ENCODE measurements at places on chromosomes 3 and 15.

DNA sequence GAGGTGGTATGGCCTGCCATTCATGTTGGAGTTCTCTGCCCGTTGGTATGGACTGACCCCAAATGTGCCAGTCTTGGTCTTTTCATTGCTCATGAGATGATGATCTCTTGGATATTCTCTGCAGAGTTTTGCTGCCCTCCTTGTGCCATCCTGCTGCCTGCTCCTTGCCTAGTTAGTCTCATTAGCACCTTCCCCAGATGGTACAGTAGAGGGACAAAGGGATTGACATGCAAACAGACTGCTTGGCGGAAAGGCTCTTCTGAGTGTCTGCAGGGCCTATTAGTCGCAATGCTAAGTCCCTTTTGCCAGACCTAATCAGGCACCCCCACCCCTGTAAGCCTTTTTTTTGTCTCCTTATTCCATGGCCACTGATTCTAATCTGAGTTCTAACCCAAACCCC, 90.6 kb downstream of the ARNT2 start:
- no peak for DNase-seq

- no peak for DNase-seq
Observed at GRCh38 chr3:159429702-159430101, 558.9 kb upstream of the IL12A start.

DNA sequence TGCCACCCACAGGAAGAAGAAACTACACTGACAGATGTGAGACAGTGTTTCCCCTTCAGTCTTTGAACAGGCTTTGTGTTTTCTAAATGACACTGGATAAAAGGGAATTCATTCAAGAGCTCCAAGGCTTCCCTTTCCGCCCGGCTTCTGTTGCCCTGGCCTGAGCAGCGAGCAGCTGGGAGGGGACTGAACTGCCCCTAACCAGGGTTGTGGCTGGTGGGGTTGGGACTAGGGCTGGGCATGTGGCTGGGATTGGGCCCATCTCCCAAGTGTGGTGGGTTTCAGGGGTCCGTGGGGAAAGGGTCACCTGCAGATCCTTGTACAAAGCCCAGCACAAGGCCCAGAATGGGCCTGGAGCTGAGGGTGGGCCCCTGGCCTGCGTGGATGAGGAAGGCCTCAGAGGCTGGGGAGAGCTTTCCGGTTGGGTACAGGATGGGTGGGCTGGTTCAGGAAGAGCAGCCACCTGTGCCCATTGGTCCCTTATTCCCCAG, 10.4 kb downstream of the VILL start:
- DNase-seq, result no peak

DNA sequence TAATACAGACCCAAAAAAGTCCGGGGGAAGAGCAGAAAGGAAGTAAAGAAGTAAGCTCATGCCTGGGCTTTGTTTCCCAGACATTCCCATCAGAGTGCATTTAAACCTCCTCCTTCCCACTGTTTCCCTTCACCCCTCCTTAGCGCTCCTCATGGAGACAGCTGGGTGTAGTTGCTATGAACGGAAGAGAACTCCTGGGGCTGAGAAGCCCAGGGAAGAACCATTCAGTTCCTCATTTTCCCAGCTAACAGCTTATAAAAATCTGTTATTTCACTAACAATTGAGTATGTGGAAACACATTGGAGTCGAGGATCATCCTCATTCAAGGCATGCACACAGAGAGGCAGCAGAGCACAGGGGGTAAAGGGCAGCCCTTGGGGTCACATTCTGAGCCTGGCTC, 299.3 kb downstream of the SHQ1 start:
- DNase-seq, result no peak

DNA sequence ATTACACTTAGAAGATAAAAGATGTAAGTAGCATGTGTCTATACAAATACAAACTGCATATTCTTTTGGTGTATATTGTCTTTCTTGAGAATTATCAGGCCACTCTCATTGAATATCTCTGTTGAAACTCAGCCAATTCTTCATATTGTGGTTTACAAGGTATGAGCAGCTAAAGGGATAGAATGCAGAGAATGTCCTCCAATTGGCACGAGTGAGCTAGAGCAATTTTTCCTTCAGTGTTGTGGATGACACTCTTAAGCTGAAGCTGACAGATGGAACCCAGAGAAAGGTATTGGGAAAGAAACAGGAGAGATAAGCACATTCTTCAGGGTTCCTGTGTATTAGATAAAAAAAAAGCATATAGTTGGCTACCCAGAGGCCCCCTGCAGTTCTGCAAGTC, 453.1 kb downstream of the EPHA3 start:
- DNase-seq, result no peak

GRCh38 chr15:39554746-39555387, 26.0 kb upstream of the THBS1 start:
- no peak for DNase-seq

DNA sequence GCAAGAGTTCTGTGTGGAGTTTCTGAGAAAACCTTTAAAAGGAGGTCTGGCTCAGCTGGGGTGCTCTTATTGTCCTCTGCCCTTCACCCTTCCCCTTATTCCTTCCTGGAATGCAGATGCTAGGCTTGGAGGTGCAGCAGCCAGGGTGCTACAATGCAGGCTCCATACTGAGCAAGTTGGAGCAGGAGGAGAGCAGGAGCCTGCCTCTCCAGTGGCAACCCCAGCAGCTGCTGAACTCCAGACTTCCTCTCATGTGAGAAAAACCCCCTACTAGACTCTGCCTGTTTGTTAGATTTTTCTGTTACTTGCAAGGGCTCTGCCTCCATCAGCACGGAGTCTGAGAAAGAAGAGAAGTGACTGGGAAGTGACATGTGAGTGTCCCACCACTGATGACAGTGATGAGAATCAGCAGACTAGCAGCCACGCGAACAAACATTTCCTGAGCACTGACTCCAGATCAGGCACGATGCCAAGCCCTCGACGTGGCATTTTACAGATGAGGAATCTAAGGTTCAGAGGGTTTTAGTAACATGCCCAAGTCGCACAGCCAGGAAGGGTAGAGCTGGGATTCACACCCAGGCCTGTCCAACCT, 16.1 kb upstream of the RARRES1 start:
- no peak for DNase-seq

DNA sequence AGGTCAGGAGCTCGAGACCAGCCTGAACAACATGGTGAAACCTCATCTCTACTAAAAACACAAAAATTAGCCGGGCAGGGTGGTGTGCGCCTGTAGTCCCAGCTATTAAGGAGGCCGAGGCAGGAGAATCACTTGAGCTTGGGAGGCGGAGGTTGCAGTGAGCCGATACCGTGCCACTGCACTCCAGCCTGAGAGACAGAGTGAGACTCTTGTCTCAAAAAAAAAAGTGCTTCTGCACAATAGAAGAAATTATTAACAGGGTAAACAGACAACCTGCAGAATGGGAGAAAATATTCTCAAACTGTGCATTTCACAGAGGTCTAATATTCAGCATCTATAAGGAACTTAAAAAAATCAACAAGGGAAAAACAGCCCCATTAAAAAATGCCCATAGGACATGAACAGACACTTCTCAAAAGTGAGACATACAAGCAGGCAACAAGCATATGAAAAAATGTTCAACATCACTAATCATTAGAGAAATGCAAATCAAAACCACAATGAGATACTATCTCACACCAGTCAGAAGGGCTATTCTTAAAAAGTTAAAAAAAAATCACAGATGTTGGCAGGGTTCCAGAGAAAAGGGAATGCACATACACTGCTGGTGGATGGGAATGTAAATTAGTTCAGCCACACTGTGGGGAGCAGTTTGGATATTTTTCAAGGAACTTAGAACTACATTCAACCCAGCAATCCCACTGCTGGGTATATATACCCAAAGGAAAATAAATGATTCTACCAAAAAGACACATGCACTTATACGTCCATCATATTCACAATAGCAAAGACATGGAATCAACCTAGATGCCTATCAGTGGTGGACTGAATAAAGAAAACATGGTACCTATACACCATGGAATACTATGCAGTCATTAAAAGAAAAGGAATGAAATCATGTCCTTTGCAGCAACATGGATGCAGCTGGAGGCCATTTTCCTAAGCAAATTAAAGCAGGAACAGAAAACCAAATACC, 75.5 kb downstream of the MSL2 start:
- DNase-seq, result no peak

GRCh38 chr3:45635475-45636256, 41.1 kb downstream of the LIMD1 start:
- DNase-seq, result no peak

GRCh38 chr15:57697588-57697987, 8.9 kb upstream of the POLR2M start:
- no peak for DNase-seq

DNA sequence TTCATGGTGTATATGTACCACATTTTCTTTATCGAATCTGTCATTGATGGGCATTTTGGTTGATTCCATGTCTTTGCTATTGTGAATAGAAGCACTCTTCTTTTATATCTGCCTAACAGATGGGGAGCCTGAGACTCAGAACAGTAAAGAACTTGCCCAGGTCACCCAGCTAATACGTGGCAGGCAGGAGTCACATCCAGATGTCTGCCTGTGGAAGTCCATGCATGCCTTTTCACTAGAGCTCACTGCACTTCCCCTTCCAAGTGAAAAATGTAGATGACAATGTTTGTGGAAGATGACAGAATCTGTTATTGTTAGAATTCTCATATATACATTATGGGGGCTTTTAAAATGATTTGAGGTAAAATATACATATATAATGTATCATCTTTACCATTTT, 165.0 kb downstream of the PDZRN3 start:
- DNase-seq, result no peak

DNA sequence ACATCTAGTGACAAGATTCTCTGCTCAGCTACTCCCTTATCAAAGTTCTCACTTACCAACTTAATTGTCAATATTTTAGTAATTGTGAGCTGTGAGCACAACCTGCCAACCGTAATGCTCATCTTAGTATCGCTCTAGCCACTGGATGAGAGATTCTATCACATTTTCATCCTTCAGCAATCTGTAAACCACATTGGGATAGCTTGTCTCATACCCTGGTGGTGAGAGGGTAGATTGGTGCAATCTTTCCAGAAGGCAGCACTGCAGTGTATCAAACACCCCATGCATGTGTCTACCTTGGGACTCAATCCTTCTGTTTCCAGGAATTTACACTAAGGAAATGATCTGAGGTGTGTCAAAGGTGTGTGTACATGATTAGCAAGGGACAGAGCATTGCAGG, 18.9 kb upstream of the ATP8B4 start:
- no peak for DNase-seq

DNA sequence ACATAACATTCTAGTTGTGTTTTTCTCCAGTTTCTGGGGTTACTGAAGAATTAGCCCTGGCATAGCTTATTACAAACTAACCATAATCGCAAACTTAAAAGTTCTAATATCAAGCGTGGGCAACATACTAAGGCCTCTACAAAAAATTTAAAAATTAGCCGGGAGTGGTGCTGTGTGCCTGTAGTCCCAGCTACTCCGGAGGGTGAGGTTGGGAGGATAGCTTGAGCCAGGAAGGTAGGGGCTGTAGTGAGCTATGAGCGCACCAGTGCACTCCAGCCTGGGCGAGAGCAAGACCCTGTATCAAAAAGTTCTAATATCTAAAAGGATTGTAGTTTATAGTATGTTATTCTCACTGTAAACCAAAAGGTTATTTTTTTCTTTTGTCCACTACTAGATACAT, 1.1 kb downstream of the OIP5 start:
- DNase-seq, result no peak

GRCh38 chr3:62065985-62066693, 307.2 kb downstream of the FEZF2 start:
- DNase-seq, result no peak

GRCh38 chr3:11084098-11084497, 70.2 kb upstream of the HRH1 start:
- no peak for DNase-seq

- DNase-seq, result no peak
Observed at GRCh38 chr3:32780735-32781210, 37.0 kb upstream of the TRIM71 start.

GRCh38 chr3:32959371-32959770, 7.9 kb downstream of the CCR4 start:
- no peak for DNase-seq

DNA sequence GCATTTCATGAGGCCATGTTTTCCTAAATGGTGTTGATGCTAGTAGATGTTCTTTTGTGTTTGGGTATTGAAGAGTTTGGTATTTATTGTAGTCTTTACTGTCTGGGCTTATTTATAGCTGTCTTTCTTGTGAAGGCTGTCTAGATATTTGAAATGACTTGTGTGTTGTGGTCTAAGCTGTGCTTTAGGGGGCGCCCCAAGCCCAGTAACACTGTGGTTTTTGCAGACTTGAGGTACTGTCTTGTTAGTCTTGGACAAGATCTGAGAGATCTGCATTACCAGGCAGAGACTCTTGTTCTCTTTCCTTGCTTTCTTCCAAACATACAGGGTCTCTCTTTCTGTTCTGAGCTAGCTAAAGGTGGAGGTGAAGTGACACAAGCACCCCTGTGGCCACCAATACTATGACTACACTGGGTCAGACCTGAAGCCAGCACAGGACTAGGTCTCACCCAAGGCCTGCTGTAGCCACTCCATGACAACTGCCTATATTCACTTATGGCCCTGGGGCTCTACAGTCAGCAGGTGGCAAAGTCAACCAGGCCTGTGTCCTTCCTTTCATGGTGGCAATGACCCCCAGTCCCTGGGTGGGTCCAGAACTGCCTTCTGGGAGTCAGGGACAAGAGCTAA, 152.1 kb upstream of the TBC1D5 start:
- DNase-seq, result no peak

GRCh38 chr15:65623103-65623502, 1.4 kb downstream of the SLC24A1 start:
- DNase-seq, result no peak

DNA sequence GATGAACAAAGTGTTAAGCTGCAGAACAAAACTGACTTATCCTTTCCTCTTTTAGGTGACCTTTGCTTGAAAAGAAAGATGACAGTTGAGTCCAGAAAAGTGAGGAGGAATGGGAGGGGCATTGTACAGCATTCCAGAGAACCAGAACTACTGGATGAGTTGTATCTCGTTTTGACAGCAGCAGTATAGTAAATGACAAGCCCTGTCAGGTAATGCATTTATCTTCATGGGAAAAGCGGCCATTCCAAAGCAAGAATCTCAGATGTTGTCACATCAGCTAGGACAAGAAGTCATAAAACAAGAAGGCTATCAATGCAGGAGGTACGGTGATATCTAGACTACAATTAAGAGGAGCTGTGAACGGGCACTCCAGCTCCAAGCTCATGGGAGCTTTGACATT, 421.5 kb downstream of the MAGI1 start:
- no peak for DNase-seq

All from DMS 273 treated with DMSO at 0.1 percent for 48 hours (cell line).